ENCODE measurements at places on chromosomes 6 and 20.
A peak's percentile ranks its signal among the peaks of the same experiment; 100 is the strongest.

DNA sequence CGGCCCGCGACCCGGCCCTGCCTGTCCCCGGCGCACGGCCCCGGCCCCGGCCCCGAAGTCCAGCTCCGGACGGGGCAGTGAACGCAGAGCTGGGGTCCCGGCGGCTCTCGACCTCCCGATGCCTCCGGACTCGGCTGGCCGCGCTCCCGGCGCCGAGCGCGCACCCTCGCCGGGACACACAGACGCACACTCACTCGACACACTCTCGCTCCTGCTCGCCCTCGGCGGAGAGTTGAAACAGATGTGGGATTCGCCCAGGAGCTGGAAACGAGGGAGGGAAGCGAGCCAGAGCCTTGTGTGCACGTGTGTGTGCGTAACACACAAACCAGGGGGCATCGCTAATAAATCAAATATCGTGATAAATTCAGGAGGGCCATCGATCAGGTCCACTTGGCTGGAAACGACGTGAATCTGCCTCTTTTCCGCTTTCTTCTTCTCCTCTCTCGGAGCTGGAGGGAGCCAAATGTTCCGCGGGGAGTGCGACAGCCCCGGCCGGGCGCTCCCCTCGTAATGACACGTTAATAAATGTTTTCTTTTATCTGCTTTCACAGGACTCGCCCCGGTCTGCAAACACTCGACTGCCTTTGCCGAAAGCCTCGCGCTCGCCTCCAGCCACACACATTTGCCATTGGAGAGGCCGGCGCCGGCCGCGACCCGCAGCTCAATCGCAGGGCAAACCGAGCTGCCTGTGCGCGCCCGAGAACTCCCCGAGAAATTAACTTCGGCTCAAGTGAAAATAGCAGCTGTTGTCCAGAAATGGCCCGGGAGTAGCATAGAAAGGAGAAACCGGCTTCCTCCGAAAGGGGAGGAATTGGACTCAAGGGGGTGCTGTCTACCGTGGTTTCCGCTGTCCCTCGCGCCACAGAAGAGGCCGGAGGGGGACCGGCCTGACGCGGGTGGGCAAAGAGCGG, 828 bp upstream of the SULF2 start:
- DNase-seq, result peak; percentile 84

DNA sequence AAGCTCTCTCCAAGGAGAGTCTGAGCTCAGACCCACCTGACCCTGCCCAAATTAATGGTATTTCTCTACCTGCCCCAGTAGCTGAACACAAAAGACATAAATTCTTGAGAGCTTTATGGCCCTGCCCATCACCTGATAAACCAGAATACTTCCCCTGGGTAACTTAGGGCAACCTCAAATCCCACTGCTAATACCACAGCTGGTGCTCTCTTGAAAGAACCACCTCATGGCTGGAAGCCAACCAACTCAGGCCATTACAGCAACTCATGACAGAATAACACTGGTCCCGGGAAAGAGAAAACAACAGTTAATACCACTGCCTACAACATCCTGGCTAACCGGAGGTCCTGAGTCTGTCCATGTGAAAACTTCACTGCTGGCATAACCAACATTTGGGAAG, 328.6 kb downstream of the NKAIN2 start:
- no peak for DNase-seq

DNA sequence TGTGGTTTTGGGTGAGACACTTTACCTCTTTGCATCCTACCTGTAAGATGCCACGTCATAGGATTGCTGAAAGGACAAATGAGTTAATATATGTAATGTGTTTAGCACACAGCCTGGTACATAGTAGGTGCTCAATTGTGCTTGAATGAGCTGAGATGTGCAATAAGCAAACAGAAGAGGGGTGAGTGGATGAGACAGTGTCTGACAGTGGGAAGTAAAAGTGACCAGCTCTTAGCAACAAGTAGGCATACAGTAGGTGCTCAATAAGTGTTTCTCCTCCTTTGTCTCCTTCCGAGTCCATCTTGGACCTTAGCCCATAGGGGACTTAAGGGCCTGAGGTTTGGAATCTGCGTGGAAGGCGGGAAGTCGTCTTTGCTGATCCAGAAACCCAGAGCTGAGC, 104.7 kb downstream of the CEBPB start:
- DNase-seq, result no peak

GRCh38 chr6:16999491-17000436, 102.1 kb upstream of the STMND1 start:
- DNase-seq, result no peak

DNA sequence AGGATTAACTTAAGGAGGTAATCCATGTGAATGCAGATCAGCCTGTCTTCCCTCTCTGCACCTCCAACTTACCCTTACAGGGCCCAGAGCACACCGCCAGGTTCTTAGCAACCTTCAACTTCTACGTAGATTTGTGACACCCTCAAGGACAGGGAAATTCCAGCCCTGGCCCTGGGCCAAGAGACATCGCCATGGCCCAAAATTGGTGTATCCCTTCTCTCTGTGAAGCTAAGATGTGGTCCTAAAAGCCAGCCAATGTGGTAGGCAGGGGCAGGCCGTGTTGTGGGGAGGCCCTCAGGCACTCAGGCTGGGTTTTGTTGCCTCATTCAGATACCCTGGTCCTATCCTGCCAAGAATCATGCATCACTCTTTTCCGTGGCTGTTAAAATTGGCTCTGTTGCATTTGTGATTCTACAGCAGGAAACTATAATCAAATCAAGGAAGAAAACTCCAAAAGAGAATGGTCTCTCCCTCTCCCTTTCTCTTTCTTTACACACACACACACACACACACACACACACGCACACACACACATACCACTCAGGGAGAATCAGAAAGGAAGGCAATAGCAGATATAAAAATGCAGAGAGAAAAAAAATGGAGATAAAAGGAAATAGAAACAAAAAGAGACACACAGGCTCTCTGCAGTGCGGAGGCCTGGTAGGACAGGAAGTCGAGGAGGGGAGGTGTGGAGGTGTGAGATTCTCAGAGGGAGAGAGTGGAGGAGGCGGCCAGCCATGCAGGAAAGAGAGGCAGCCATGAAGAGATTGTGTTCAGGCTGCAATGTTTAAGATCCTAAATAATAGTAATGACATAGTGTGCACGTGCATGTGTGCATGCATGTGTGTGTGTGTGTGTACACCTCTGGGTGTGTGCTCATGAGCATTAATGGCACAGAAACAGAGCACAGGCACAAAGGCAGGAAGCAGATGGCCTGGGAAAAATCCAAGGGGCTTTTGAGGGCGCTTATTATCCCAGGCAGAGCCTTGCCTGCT, 201.8 kb upstream of the LRFN2 start:
- peak; percentile 37 for DNase-seq

- no peak for DNase-seq
Measured at GRCh38 chr6:111110036-111110435, 22.7 kb downstream of the SLC16A10 start.

GRCh38 chr20:49846206-49846807, 33.7 kb downstream of the SLC9A8 start:
- DNase-seq, result peak; percentile 67

GRCh38 chr6:135163440-135163738, 17.7 kb upstream of the MYB start:
- peak; percentile 46 for DNase-seq

DNA sequence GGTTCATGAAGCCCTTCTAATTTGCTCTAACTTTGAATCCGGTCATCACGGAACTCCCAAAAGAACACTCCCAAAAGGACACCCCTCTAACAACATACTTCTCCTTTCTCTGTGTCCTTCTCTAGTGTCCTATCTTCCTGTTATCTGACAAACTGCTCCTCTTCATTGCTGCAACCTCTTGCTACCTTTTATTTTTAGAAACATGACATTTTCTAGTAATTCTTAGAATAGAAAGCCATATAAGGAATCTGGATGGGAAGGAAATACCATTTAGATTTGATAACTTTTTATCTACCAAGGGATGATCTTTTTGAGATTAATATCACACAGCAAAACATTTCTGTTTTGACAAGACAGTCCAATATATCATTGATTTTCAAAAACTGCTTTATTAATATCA, 63.1 kb downstream of the COL12A1 start:
- DNase-seq, result no peak

DNA sequence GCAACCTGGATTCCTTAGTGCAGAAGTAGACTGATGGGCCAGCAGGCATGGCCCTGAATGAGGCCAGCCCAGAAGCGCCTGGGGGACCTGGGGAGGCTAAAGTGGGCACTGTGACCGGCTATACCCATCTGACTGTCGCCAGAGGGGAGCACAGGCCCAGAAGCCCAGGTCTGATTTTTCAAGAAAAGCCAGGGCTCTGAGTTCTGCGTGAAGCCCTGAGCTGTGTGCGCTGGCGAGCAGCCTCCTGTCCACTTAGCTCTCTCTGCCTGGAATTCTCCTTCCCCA, 111.7 kb downstream of the SULF2 start:
- no peak for DNase-seq

- peak; percentile 56 for DNase-seq
Measured at GRCh38 chr6:25652007-25652515, at the start of gene SCGN. Gene SCGN (plus strand): TSS chr6:25652215. CDS start chr6:25652404, 189 bp downstream.

DNA sequence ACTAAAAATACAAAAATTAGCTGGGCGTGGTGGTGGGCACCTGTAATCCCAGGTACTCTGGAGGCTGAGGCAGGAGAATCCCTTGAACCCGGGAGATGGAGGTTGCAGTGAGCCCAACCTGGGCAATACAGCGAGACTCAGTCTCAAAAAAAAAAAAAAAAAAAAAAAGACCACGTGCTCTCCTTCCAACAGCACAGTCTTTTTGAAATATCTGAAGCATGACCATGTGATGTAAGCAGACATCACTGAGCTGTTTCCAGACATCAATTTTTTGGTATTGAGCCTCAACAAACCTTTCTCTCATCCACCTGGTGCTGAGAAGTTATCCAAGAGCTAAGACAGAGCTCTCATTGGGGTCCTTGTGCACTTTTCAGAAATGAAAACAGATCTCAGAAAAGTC, 249.2 kb downstream of the FOXA2 start:
- no peak for DNase-seq

GRCh38 chr6:138637822-138638221, 135.7 kb upstream of the CCDC28A start:
- DNase-seq, result no peak

All from GM13976 (cell line).